ENCODE measurements at places on chromosomes 11 and 22.

DNA sequence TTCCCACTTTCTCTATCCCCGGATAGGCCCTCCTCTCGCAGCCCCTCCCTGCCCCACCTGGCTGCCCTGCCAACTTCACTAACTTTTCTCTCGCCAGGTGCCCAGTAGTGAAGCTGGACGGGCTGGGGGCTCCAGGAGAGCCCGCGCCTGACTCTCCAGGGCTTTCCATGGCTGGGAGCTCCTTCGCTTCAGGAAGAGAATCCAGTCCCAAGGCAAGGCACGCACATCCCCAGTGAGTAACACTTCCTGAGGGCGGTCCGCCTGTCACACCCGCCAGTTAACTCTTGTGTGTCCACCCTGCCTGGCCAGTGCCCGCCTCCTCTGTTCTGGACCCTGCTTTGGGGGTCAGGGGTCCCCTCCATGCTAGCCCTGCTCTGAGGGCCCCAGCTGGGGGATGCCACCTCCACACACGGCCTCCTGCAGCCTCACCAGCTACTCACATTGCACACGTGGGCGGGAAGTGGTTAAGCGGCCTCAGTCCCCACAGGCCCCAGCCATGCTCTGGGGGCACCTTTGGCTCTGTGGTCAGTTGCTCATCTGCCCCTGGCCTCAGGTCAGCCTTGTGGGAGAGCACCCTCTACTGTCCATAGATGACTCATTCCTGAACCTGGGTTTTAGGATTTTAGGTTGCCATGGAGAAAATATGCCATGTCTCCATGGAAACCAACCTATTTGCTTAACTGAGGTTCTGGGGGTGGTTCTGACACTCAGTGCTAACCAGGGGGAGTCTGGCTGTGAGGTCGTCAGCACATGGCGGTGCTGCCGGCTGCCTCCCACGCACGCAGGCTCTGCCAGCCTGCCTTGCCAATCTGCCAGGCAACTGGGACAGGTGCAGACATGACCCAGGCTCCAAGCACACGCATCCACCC lies at the start of gene RIN1:
Gene RIN1, minus strand, starts transcription at position 201 of the 869 bp plus-strand sequence. Its CDS starts 32 bp downstream, at position 169.
- DNase-seq = no peak

GRCh38 chr11:27945348-27945747 lies 162.6 kb downstream of the KIF18A start:
- DNase-seq = no peak

GRCh38 chr11:2982214-2982613 lies 9.9 kb downstream of the NAP1L4 start:
- no peak for DNase-seq

GRCh38 chr11:29782447-29782846 lies 234.4 kb downstream of the KCNA4 start:
- DNase-seq = no peak

- DNase-seq = no peak
These were observed 63.1 kb downstream of the PIWIL4 start for GRCh38 chr11:94630221-94630620.

DNA sequence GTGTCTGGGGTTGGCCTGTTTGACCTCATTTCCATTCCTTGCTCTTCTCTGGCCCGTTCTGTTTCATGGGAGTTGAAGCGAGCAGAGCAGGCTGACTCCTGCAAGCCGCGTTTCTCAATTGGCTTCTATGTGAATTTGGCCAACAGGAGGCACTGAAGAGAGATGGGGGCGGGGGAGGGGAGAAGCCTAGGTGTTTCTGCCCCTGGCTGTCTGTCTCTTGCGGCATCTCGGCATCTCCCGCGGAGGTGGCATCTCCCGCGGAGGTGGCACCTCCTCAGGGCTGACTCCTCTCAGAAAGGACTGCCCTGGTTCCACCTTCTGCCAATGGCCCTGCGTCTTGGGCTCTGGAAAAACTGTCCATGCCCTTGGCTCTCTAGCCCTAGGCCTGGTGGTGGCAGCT lies 125.6 kb upstream of the CSNK2A3 start:
- no peak for DNase-seq

- DNase-seq = no peak
These were observed 138.0 kb downstream of the TRPC6 start for GRCh38 chr11:101445761-101446160.

DNA sequence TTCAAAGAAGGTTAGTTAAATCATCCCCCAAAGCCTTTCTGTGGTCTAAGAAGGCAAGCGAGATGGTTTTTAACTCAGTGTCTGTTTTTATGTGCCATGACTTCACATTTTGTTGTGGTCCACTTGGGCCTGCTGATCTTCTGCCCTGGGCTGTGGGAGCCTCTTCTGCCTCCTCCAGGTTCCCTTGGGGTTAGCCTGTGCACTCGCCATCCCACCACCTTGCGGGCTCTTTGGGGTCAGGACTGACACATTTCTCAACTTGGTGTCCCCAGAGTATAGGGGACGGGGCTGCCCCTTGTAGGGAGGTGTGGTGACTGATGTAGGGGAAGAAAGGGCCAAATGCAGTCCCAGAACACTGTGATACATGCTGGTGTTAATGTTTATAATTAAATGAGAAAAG lies 207.0 kb downstream of the TBC1D22A start:
- no peak for DNase-seq

DNA sequence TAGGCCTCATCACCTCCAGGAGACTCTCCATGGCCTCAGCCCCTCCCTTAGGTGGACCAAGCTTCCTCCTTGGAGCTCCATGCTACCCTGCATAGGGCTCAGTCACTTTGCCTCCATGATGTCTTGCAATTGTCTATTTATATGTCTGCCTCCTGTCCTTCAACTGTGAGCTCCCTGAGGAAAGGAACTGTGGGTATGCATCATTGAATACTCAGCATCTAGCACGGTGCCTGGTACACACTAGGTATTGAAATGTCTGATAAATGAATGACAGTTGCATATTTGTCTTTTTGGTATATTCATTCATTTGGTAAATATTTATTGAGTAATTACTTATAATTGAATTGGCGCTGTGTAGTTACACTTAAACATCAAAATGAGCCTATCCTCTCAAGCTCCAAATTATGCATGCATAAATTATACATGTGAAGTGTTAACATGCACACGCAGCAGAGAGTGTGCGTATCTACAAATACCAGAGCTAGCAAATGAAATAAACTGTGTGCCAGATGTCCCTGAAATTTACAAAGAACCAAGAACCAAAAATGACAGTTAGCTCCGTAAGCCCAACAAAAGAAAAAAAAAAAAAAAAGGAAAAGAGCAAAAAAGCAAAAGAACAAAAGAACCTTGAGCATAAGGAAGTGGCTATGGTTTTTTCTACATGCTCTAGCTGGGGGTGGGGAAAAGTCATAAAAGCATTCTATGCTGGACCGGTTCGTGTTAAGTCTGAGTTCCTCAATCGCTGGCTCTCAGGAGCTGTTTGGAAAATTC lies 25.2 kb downstream of the GRAP2 start:
- no peak for DNase-seq

DNA sequence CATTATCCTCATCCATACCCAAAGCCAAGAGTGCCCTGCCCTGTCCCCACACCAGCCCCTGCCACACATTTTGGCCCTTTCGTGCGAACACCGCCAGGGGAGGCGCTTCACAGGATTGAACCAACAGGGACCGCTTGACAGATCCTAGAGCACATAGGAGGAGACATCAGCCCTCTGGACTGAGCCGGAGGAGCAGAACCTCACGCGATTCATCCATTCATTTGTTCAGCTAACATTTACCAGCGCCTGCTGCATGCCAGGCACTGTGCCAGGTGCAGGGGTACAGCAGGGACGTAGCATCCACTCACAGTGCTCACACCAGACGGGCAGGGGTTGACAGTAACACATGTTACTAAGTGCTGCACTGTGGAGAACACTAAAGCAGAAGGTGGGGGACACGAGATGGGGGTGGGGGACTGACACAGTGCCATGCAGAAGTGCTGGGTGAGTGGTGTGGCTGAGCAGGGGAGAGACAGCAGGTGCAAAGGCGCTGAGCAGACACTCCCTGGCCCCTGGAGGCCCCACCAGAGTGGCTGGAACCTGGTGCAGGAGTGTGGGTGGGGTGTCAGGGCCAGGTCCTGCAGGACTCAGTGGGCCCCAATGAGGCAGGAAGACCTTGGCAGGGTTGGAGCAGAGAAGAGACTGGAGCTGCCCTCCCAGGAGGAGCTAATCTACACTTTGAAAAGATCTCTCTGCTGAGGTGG lies 3.4 kb downstream of the GNAZ start:
- DNase-seq = no peak

DNA sequence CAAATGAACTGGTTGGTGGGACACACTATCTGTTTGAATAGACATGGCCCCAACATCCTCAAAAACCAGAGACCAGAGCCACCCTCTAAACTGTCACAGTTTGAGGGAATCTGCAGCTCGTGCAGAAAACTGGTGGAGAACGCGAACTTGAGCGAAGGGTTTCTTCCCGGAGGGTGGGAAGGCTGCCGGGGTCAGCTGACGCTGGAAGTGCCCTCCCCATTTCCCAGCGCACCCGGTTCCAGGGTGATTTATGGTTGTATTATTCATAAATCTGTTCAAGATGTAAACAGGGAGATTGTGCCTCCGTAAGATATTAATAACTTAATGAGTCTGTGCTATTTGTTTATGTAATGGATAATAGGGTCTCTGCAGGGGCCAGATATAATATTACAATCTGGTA lies 1396.7 kb downstream of the BRD1 start:
- DNase-seq = no peak

Measured in NCI-H1048 (cell line).